Activated T-cell treated with anti-CD3 and anti-CD28 coated beads for 1 hour (primary cell): ENCODE measurements at places on chromosomes 7 and 10.

DNA sequence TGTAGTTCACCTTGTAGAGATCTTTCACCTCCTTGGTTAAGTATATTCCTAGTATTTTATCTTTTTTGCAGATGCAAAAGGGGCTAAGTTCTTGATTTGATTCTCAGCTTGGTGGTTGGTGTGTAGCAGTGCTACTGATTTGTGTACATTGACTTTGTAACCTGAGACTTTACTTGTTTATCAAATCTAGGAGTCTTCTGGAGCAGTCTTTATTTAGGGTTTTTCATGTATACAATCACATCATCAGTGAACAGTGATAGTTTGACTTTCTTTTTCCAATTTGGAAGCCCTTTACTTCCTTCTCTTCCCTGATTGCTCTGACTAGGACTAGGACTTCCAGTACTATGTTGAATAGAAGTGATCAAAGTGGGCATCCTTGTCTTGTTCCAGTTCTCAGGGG is 33.8 kb downstream of the GPR22 start:
- DNase-seq, result no peak

GRCh38 chr7:132501956-132502355 is 74.3 kb downstream of the PLXNA4 start:
- no peak for DNase-seq

DNA sequence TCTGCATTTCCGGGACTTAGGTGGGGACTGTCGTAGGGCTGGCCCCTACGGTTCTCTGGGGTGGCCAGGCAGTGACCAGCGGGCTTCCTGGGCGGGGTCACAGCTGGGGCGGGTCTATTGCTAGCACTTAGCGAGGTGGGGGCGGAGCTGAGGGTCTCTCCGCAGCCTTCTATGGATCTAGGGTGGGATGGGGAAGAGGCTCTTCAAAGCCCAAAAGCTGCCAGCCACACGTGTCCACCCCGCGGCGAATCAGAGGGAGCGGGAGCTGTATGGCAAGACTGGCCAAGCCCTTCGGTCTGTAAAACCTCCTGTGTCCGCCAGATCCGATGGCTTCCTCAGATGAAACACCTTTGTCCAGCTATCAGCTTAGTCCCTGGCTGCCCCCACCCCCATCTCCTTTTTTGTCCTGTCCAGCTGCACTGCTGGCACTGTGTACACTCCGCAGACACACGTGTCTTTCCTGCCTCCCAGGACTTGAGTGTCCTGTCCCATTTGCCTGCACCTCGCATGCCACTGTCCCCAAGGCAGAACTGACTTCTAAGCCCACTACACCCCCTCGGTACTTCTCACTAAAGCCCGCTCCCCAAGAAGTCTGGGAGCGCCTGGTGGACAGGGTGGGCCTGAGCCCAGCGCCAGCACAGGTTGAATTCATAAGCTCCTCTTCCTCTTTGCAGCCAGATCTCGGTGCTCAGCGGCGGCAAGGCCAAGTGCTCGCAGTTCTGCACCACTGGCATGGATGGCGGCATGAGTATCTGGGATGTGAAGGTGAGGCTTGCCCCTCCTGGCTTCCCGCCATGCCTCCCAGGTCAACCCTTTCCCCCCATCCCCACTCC is 14.8 kb downstream of the PDAP1 start:
- DNase-seq, result no peak

DNA sequence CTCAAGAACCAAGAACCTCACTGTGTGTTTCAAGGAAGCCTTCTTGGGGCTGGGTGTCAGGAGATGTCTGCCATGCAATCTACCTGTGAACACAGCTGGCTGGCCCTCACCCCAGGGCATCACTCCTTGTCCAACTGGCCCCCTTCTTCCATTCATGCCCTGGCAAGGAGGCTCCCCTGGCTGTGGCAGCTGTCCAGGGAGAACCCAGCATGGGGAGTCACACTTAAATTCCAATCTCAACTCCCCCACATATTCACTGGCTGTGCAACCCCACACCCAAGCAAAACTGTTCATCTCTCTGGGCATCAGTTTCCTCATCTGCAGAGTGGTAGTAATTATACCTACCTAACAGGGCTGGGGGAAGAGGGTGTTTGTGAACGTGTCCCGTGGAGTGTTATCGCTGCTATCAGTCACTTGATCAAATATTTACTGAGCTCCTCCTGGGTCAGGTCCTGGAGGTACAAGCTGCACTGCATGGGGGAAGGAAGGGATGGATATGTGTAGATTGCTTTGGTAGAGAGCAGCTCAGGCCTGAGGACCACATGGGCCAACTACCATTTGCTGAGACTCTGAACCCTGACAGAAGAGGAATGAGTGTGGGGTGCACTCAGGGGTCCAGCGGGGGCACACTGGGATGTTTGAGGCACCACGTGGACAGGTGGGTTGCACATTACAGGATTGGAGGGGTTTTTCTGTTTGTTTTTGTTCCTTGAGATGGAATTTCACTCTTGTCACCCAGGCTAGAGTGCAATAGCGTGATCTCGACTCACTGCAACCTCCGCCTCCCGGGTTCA is 2.1 kb upstream of the GPRIN2 start:
- DNase-seq, result no peak

DNA sequence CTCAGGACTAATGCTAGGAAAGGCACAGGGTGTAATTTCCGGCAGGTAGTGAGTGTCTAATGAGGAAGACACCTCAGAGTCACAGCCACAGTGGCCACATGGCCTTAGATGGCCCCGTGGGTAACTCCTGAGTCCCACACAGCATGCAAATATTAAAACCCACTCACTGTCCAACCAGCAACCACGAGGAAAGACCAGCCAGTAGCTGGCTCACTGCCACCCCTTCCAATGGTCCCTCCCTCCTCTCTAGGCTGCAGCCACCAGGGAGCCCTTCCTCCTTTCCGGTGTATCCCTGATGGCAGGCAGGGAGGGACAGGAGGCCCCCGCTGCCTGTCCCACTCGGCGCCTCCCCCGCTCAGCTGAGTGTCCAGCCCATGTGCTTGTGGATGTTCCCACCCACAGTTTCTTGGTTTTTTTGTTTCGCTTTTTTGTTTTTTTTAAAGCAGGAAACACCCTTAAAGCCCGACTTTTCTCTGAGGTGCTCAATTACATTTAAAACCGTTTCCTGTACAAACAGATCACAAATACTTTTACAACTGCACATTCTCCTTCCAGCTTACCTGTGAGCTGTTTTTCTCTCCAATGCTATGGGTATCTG is 9.2 kb downstream of the BNIP3 start:
- DNase-seq, result no peak

DNA sequence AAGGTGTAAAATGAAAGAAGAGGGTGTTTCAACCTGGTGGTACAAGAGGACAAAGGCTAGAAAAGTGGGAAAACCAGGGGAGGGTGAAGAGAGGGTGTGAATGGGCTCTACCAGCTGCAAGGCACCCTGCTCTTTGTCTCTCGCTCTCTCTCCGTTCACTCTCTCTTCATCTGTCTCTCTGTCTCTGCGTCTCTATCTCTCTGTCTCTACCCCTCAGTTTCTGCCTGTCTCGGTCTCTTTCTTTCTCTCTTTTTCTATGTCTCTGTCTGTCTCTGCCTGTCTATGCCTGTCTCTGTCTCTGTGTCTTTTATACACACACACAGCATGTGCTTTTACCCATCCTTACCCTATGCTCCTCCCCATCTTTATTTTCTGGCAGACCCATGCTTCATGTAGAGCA is 673 bp upstream of the LLCFC1 start:
- DNase-seq, result no peak

DNA sequence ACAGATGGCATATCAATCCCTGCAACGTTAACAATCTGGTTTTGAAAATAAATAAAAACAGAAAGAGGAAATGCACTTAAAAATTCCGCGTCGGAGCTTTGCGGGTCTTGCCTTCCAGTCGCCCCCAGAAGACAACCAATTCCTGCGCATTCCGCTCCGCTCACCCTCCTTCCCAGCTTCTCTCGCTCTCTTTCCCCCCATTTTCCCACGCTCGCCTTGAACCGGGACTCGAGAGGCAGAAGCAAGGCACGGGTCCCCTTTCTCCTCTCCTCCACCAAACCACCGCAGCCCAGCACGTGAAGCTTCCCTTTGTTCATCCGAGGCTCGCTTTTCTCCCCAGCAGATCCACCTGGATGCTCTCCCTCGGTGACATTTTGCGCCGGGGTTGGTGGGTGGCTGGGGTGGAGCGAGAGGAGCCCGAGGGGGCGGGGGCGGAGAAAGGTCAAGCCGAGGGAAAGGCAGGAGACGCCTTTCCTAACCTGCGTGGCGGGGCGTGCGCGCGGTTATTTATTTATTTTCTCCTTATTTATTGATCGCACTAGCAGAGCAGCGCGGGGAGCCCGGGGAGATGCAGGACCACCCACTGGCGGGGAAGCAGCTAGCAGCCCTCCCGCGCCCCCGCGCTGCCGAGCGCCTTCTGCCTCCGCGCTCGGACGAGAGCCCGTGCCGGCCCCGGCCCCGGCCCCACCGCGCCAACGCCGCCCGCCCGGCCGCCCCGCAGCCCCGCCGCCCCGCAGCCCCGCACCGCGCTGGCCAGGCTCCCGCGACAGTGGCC is at the start of gene KCND2:
Gene KCND2, plus strand, starts transcription at position 475 of the 775 bp plus-strand sequence.
- DNase-seq, result no peak

DNA sequence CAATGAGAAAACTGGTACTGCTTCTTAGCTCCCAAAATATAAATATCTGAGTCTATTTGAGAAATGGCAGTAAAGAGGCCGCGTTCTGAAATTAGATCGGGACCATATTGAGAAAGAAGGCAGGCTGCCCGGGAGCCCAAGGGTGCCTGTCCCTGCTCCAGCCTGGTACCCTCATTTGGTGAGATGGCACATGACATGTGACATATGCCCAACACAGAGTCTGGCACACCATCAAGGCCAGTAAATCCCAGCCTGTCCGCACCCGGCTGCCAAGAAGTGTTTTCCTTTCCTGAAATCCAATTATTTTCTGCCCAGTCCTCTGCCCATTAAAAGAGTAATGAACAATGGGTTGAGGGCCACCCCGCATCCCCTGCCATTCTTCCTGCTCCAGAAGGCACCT is 66.4 kb downstream of the CDH23 start:
- no peak for DNase-seq
